ENCODE measurements at places on chromosomes 7 and 10. TPM values are rescaled to one million over a fixed set of nuclear protein-coding genes. Genes with fewer than 3 reads are reported as not detected.

HTR5A gene
- not detected for total RNA-seq

CALCR gene
- 0.51 TPM for total RNA-seq

NIPSNAP2 gene
- total RNA-seq, result 56.7 TPM

GAD2 gene
- not detected for total RNA-seq

TMEM26 gene
- total RNA-seq, result 1.4 TPM

TTYH3 gene
- 107 TPM for total RNA-seq

PRPS1L1 gene
- total RNA-seq, result not detected

GPER1 gene
- total RNA-seq, result 8.1 TPM

CALHM3 gene
- total RNA-seq, result not detected

MMRN2 gene
- total RNA-seq, result 78.4 TPM

ACTR3C gene
- total RNA-seq, result 2.6 TPM

FRMPD2 gene
- not detected for total RNA-seq

ENO4 gene
- 0.45 TPM for total RNA-seq

SAP25 gene
- 2.3 TPM for total RNA-seq

IQUB gene
- total RNA-seq, result 0.10 TPM

ADAMTS14 gene
- total RNA-seq, result 0.61 TPM
